ENCODE measurements at places on chromosomes 7 and 10. TPM values are rescaled to one million over a fixed set of nuclear protein-coding genes. Genes with fewer than 3 reads are reported as not detected.

The MYO1G gene
- 518 TPM for total RNA-seq

DNA sequence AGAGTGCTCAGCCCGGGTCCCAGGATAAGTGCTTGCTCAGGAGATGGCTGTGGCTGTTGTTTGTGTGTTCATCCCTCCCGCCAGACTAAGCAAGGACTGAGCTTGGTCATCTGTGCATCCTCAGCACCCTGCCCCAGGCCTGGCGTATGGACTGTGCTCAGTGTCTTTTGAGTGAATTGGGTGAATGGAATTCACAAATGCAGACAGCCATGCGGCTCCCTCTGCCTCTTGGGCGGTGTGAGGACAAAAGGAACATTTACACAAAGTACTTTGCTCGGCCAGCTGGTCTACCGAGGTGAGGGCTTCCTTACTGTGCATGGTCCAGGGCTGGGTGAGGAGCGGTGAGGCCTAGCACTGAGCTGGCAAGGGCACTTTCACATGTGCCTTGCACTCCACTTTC, 120.2 kb downstream of the CDH23 start:
- H3K36me3 ChIP-seq = no peaks in the 10 kb centered on the region
- H3K4me1 ChIP-seq = no peaks in the 10 kb centered on the region
- no peak for DNase-seq
- no peak overlapping the region for H3K4me3 ChIP-seq

The LRRC4 gene
- total RNA-seq = 0.07 TPM

GRCh38 chr10:30825495-30825894, 195.9 kb upstream of the LYZL2 start:
- DNase-seq = no peak
- no peaks in the 10 kb centered on the region for H3K4me1 ChIP-seq
- no peaks in the 10 kb centered on the region for H3K36me3 ChIP-seq
- H3K27me3 ChIP-seq = peaks cover 5% of the 10 kb centered on the region
- H3K4me3 ChIP-seq = no peak overlapping the region

DNA sequence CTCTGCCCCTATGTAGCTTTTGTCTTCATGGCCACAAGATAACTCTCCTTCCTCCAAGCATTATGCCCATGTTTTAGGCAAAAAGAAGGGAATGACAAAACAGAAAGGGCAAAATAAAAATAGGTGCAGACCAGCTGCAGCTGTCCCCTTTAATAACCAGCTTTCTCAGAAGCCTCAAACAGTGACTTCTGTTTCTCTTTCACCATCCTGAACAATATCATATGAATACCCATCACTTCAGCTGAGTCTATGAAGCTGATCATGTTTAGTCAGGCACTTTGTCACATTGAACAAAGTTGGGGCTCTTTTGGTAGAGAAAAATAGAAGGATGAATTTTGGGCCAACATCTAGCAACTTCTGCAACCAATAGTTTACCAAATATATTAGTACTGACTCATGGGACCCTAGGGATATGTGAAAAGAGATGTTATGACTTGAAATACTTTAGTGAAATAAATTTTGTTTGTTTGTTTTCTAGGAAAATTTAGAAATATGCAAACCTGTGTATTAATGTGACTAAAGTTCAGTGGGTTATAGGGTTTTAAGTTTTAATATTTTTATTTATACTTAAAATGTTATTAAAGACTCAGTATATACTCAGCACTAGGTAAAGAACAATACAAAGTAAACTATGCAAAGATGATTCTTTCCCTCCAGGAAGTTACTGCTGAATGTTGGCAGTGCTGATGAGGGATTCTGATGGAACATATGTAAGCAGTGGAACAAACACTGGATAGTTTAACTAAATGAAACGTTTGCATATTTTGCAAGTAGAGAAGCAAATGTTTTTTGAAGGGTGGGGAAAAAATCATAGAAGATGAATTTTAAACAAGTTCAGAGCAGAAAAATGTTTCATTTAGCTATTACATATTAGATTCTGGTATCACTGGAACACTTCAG, 133.7 kb downstream of the FOXP2 start:
- DNase-seq = no peak
- no peak overlapping the region for H3K27ac ChIP-seq
- no peaks in the 10 kb centered on the region for H3K4me1 ChIP-seq

DNA sequence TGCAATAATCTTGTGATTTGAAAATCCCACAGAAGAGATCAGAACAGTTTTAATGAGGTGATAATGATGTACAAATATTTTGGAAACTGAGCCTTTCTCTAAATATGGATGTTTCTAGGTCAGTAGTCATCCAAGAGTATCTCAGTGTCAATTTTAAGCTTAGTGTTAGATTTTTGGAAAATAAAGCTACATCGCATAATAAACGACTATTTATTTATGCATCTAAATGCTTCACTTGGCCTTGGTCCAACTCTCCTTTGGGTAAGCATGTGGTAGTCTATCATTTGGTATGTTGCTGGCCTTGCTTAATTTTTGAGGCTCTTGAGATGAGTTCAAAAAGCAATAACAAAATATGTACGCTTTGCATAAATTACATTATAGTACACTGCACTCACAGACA, 5.4 kb upstream of the PPP1R9A start:
- no peak overlapping the region for H3K4me3 ChIP-seq
- no peak overlapping the region for H3K27ac ChIP-seq
- peaks cover 3% of the 10 kb centered on the region for H3K4me1 ChIP-seq
- no peaks in the 10 kb centered on the region for H3K36me3 ChIP-seq
- no peak for DNase-seq

GRCh38 chr10:51112013-51112412, 37.7 kb downstream of the PRKG1 start:
- no peak overlapping the region for H3K4me3 ChIP-seq
- H3K4me1 ChIP-seq = no peaks in the 10 kb centered on the region
- no peaks in the 10 kb centered on the region for H3K36me3 ChIP-seq
- peaks cover 2% of the 10 kb centered on the region for H3K27me3 ChIP-seq
- H3K27ac ChIP-seq = no peak overlapping the region

- no peak for DNase-seq
- H3K27ac ChIP-seq = no peak overlapping the region
- peaks cover 17% of the 10 kb centered on the region for H3K36me3 ChIP-seq
- H3K4me3 ChIP-seq = no peak overlapping the region
- H3K27me3 ChIP-seq = no peaks in the 10 kb centered on the region
- peaks cover 49% of the 10 kb centered on the region for H3K4me1 ChIP-seq
These were observed 31.5 kb downstream of the CUL1 start for GRCh38 chr7:148729984-148730733.

DNA sequence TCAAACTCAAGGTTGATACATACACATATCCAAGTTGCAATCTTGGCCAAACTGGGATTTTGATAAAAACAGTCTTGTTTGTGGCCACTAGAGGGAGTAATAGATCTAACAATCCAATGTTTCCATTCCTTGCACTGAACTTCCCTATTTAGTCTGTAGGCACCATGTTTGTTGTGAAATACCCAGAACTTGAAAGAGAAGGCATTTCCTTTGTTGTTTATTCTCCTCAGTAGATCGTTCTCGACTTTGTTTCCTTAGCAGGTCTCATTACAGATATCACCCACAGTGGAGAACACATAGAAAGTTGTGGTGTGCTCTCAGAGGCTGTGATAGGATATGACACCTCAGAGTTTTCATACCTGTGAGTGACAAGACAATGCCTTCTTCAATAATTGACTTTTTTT, 70.3 kb upstream of the MXI1 start:
- H3K36me3 ChIP-seq = peaks cover 5% of the 10 kb centered on the region
- no peak for DNase-seq
- H3K27ac ChIP-seq = peak overlapping the region; percentile 67
- H3K4me3 ChIP-seq = peak overlapping the region; percentile 7

The MSMB gene
- total RNA-seq = not detected

DNA sequence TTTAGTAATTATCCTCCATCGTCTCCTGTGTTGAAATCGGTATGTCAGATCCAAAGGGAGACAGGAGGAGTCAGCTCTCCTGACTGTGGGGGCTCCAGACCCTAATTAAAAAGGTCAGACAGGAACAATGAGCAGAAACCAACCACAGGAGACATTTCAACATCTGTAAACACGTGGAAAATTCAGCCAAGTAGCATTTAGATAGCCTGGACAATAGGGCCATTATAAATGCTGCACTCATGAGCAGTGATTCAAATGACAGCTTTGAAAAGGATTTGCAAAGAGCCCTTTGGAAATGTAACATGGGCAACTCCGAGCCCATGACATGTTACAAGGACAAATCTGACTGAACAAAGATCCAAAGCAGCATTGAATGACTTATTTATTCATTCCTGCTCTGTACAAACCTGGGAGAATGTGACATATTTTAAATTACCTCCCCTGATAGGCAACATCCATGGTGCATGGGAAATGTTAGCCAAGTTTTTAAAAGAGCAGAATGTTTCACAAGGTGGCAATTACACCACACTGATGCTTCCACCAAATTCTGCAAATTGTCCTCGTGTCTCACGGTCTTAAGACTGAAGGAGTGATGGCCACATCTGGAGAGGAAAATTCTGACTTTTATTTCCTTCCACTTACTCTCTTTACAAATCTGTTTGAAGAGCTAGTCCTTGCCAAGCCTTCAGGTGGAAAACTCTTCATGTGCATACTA, 113.3 kb upstream of the KMT2E start:
- H3K4me3 ChIP-seq = no peak overlapping the region
- DNase-seq = no peak
- peaks cover 4% of the 10 kb centered on the region for H3K27me3 ChIP-seq
- H3K36me3 ChIP-seq = no peaks in the 10 kb centered on the region
- no peak overlapping the region for H3K27ac ChIP-seq

GRCh38 chr7:22447008-22447407, 53.0 kb downstream of the STEAP1B start:
- H3K27me3 ChIP-seq = peaks cover 8% of the 10 kb centered on the region
- no peak overlapping the region for H3K4me3 ChIP-seq
- H3K36me3 ChIP-seq = no peaks in the 10 kb centered on the region
- no peak overlapping the region for H3K27ac ChIP-seq
- no peaks in the 10 kb centered on the region for H3K4me1 ChIP-seq

- H3K4me3 ChIP-seq = no peak overlapping the region
- no peak for DNase-seq
- peaks cover 35% of the 10 kb centered on the region for H3K4me1 ChIP-seq
- no peaks in the 10 kb centered on the region for H3K27me3 ChIP-seq
- H3K36me3 ChIP-seq = peaks cover 33% of the 10 kb centered on the region
These were observed 23.1 kb downstream of the SP4 start for GRCh38 chr7:21450941-21451340.

- peaks cover 11% of the 10 kb centered on the region for H3K4me1 ChIP-seq
- no peak overlapping the region for H3K27ac ChIP-seq
- no peaks in the 10 kb centered on the region for H3K27me3 ChIP-seq
- H3K36me3 ChIP-seq = no peaks in the 10 kb centered on the region
- DNase-seq = no peak
These were observed 6.1 kb downstream of the ZNF277 start for GRCh38 chr7:112212571-112212970.

The SEMA4G gene
- not detected for total RNA-seq

The C10orf71 gene
- not detected for total RNA-seq

The SORCS1 gene
- total RNA-seq = not detected

DNA sequence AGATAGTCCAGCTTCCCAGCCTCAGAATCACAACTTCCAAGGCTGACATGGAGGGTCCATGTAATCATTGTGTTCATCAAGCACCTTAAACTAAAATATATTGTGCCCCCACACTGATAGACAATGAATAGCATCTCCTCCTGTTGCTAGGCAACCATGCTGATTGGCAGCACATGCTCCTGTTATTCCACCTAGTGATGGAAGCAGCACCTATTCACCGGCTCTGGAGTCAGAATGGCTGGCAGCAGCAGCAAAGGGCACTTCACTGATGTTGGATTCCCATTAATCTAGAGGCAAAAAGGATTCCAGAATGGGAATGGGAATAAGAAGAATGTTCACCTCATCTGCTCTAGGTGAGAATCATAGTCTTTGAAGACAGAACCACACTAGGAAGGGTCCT, 55.0 kb downstream of the RELN start:
- no peak overlapping the region for H3K4me3 ChIP-seq
- H3K36me3 ChIP-seq = no peaks in the 10 kb centered on the region
- H3K27ac ChIP-seq = no peak overlapping the region
- DNase-seq = no peak
- H3K4me1 ChIP-seq = no peaks in the 10 kb centered on the region

GRCh38 chr7:66804001-66804400, 63.5 kb downstream of the RABGEF1 start:
- no peak for DNase-seq
- H3K4me3 ChIP-seq = no peak overlapping the region
- H3K4me1 ChIP-seq = peaks cover 11% of the 10 kb centered on the region
- peaks cover 44% of the 10 kb centered on the region for H3K36me3 ChIP-seq
- no peak overlapping the region for H3K27ac ChIP-seq

- peak overlapping the region; percentile 26 for H3K27ac ChIP-seq
- no peak overlapping the region for H3K4me3 ChIP-seq
- H3K27me3 ChIP-seq = peaks cover 7% of the 10 kb centered on the region
- peaks cover 19% of the 10 kb centered on the region for H3K4me1 ChIP-seq
- no peak for DNase-seq
- H3K36me3 ChIP-seq = no peaks in the 10 kb centered on the region
These were observed 2.2 kb downstream of the ZNF365 start for GRCh38 chr10:62376071-62377025.

The TMEM229A gene
- not detected for total RNA-seq

GRCh38 chr10:69809318-69809717, 7.6 kb downstream of the COL13A1 start:
- no peak for DNase-seq
- H3K27ac ChIP-seq = no peak overlapping the region
- H3K4me1 ChIP-seq = peaks cover 12% of the 10 kb centered on the region
- H3K27me3 ChIP-seq = no peaks in the 10 kb centered on the region

GRCh38 chr10:67622511-67622910, 73.5 kb downstream of the CTNNA3 start:
- peaks cover 13% of the 10 kb centered on the region for H3K27me3 ChIP-seq
- H3K4me1 ChIP-seq = no peaks in the 10 kb centered on the region

DNA sequence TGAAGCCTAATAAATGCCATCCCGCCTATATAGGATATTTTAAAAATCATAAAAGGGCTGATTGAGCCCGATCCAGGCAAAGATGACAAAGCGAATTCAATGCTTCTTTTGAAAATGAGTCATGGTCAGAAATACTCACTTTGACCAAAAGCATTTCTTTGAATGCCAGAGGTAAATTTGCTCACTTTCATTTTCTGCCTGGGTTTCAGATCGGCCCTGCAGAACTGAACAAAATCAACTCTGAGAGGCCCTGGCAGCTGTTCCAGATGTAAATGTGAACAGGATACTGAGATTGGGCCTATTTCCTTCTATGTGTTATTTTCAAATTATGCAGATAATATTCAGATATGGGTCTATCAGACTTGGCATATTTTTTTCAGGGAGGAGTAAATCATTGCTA, 114.8 kb upstream of the ARID5B start:
- peak overlapping the region; percentile 43 for H3K4me3 ChIP-seq
- peaks cover 3% of the 10 kb centered on the region for H3K4me1 ChIP-seq

- no peak overlapping the region for H3K4me3 ChIP-seq
- H3K4me1 ChIP-seq = no peaks in the 10 kb centered on the region
- peaks cover 2% of the 10 kb centered on the region for H3K27me3 ChIP-seq
- H3K36me3 ChIP-seq = no peaks in the 10 kb centered on the region
These were observed 202.8 kb downstream of the CREB5 start for GRCh38 chr7:28615091-28615490.

GRCh38 chr7:22853674-22854157, 31.1 kb upstream of the TOMM7 start:
- peak overlapping the region; percentile 87 for H3K27ac ChIP-seq
- H3K4me1 ChIP-seq = peaks cover 17% of the 10 kb centered on the region
- no peaks in the 10 kb centered on the region for H3K27me3 ChIP-seq
- H3K4me3 ChIP-seq = peak overlapping the region; percentile 82

All from natural killer cell treated with Interleukin-12 subunit alpha and Interleukin-12 subunit beta and Interleukin-15 and Interleukin-18, amount 100 ng/mL, for 72 hours (primary cell).